ENCODE measurements at places on chromosomes 3 and 15.

DNA sequence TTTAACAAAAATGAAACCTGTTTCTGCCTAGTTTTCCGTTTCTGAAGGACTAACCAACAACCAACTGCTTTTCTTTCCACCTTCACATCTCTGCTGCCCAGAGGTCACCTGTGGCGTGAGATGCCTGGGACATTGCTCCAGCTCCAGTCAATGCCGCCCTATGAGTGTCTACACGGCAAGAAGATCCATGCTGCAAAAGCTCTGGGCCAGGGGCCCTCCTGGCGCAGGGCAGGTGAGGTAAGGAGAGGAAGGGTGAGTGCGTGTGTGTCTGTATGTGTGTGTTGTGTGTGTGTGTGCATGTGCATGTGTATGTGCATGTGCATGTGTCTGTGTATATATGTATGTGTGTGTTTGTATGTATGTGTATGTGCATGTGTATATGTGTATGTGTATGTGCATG, 131.4 kb downstream of the NSMCE3 start:
- no peak for DNase-seq

GRCh38 chr3:172915911-172916514, 165.5 kb downstream of the ECT2 start:
- DNase-seq = no peak

DNA sequence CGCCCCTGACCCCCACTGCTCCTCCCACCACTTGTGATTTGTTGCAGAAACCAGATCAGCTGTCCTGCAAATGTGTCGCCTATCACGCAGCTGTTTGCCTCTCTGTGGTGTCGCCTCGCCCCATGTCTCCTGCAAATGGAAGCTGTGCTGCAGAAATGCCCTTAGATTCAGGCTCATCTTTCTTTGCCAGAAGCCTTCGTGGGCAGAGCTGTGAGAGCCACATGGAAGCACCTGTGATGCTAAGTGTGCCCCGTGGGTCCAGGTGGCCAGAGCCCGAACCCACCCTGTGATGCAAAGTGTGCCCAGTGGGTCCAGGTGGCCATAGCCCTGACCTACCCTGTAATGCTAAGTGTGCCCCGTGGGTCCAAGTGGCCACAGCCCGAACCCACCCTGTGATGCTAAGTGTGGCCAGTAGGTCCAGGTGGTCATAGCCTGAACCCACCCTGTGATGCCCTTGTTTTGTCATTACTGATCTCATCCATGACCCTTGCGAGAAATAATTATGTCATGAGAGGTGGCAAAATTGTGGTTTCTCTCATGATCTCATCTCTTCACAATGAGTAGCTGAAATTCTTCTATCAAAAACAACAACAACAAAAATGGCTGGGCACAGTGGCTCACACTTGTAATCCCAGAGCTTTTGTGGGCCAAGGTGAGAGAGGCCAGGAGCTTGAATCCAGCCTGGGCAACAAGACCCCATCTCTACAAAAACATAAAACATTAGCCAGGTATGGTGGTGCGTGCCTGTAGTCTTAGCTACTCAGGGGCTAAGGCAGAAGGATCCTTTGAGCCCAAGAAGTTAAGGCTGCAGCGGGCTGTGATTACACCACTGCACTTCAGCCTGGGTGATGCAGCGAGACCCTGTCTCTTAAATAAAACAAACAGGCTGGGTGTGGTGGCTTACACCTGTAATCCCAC, 187.4 kb downstream of the GOLGA6L6 start:
- DNase-seq = peak; percentile 12

- DNase-seq = no peak
Observed at GRCh38 chr3:13545952-13546454, 2.9 kb upstream of the FBLN2 start.

- DNase-seq = no peak
Observed at GRCh38 chr15:88739541-88739940, 63.7 kb upstream of the ACAN start.

GRCh38 chr3:45234250-45234649, 8.2 kb upstream of the TMEM158 start:
- no peak for DNase-seq

Measured in right hindlimb (tissue), 1 donor.